ENCODE measurements at places on chromosomes 3 and 15. TPM values are rescaled to one million over a fixed set of nuclear protein-coding genes. Genes with fewer than 3 reads are reported as not detected.

- DNase-seq: no peak
Measured at GRCh38 chr15:29226436-29227208, 43.0 kb downstream of the NSMCE3 start.

- peak; percentile 76 for DNase-seq
Measured at GRCh38 chr15:73683777-73684580, at the start of gene CD276. Gene CD276 (plus strand): TSS chr15:73684383. CDS start chr15:73699640, 15,257 bp downstream.

ZWILCH gene
- total RNA-seq: 61.8 TPM

RTP4 gene
- total RNA-seq: not detected

DNA sequence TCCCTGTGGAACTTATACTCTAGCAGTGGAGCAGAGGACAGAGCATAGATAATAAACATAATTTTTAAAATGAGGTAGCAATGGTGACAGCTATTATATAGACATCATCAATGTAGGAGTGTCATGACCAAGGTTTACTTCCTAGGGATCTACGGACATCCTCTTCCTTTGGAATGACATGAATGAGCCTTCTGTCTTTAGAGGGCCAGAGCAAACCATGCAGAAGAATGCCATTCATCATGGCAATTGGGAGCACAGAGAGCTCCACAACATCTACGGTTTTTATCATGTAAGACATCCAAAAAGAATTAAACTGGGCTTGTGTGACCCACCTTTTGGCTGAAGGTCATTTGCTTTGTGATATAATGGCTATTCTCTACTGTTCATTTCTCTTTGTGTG, 30.1 kb upstream of the CAPN3 start:
- DNase-seq: no peak

ALDH1A2 gene
- total RNA-seq: 12.6 TPM

GRCh38 chr15:94893091-94893490, 661.7 kb downstream of the MCTP2 start:
- no peak for DNase-seq

GRCh38 chr3:14991151-14991742, 43.9 kb downstream of the NR2C2 start:
- DNase-seq: no peak

DNA sequence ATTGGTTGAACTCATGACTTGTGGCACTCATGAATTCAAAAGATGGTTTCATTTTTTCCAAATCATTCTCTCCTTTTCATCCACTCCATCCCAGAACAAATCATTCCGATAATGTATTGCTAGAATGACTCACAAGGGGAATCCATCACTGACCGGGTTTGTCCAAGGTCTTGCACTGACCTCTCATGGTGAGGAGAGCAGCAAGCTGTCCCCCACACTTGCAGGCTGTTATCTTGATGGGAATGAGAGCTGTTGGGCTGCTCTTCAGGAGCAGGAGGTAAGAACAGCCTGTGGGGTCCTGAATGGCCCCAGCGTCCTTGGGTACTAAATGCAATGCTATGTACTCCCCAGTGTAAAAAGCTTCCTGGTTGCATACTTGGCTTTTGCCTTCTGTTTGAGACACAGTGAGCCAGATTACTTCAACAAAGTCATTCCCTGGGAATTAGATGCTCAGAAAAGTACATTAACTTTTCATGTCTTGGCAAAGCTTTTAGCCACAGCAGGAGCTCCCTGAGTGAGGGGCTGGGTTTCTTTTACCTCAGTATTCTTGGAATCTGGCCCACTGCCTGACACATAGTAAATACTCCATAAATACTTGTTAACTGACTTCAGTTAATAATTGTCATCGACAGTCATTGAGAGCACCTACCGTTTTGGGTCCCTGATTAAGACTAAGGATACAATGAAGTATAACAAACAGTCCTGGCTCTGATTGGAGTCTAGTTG, 24.1 kb downstream of the CCNL1 start:
- DNase-seq: no peak

GRCh38 chr15:38696790-38697495, 132.3 kb upstream of the RASGRP1 start:
- no peak for DNase-seq

DNA sequence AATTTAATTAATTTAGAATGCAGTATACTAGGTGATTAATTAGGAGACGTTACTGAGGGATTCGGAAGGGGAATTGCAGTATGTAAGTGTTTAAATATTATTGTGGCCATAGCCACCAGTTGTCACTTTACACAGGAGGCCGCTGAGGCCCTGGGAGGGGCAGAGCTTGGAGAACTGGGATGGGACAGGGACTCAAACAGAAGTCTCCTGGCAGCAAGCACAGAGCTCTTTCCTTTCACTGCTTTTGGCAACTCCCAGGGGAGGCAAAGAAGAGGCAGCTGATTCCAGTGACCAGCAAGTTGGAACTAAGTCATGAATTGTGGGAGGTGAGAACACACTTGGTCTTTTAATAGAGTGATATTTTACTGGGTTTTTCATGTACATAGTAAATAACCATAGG, 248.6 kb downstream of the RPLP1 start:
- DNase-seq: no peak

DNA sequence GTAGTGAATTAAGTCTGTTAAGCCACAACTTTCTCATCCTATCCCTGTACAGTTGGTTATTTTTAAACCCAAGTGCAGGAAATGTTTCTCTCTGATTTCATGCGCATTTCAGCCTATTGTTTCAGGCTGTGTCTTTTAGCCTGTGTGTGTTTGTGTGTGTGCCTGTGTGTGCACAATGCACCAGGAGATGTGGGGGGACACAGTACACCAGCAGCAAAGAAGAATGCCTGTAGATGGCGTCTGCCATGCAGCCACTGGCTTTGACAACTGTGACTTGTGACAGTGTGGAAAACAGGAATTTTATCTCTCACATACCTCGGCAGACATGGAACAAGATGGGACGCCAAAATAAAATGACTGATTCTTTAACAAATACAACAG, 43.6 kb upstream of the PLXNA1 start:
- DNase-seq: no peak

GRCh38 chr3:121942116-121942786, 48.0 kb downstream of the SLC15A2 start:
- DNase-seq: no peak

DNA sequence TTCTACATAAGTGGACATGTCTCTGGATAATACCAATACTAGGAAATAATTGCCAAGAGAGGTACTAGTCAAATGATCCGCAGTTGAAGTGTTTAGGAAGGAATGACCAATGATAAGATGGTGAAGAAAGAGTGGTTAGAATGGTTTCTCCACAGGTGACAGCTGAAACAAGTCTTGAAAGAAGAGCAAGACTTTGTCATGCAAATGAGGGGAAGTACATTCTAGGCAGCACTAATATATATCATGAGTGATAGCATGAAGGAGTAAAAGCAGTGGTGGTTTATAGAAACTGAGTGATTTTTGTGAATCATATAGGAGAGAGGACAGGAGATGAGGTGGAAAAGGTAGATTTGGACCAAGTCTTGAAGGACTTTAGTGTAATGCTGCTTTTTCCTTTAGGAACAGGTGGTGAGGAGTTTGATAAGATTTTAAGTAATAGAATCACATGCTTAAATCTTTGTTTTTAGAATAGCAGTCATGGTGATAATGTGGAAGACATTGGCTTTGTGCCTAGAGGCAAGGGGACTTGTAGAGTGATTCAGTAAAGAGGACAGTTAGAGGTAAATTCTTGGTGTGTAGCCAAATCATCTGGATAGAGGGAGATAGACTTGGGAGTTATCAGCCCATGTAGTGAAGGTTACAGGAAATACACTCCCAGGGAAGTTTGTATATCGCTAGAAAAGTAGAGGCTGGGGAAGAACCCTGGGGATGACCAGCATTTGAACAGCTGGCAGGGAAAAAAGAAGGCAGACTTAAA, 31.9 kb downstream of the SLMAP start:
- DNase-seq: no peak

Data from SJCRH30 (cell line).